ENCODE measurements at places on chromosomes 2 and 18. TPM values are rescaled to one million over a fixed set of nuclear protein-coding genes. Genes with fewer than 3 reads are reported as not detected.

GRCh38 chr2:128621074-128621473 lies 302.4 kb upstream of the HS6ST1 start:
- DNase-seq = no peak

- peak; percentile 77 for DNase-seq
Measured at GRCh38 chr2:33236482-33237385, 239.7 kb upstream of the RASGRP3 start.

SERPINB12 gene
- total RNA-seq = not detected

GALNT14 gene
- 4.6 TPM for total RNA-seq

OSBPL1A gene
- total RNA-seq = 21.5 TPM

REG1B gene
- not detected for total RNA-seq

- no peak for DNase-seq
Measured at GRCh38 chr2:164922134-164922533, 33.2 kb downstream of the SLC38A11 start.

DNA sequence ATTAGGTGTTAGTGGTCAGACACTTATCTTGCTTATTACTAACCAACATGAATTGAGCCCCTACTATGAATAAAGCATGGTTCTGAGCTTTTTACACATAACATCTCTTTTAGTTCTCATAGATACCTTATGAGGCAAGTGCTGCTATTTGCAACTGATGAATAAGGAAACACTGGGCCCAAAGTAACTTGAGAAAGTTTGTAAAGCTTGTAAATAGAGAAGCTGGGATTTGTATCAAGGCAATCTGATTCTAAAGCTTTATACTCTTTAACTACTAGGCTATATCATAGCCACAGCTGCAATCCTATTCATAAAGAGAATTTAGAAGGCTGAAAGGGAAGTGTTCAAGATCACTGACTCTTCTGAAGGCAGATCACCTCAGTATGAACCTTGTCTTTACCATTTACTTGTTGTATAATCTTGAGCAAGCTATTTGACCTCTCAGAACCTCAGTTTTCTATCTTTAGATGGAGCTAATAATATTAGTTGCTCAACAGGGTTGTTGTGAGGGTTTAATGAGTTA lies 60.4 kb downstream of the ABCB11 start:
- DNase-seq = no peak

PLCL1 gene
- total RNA-seq = 0.12 TPM

DNA sequence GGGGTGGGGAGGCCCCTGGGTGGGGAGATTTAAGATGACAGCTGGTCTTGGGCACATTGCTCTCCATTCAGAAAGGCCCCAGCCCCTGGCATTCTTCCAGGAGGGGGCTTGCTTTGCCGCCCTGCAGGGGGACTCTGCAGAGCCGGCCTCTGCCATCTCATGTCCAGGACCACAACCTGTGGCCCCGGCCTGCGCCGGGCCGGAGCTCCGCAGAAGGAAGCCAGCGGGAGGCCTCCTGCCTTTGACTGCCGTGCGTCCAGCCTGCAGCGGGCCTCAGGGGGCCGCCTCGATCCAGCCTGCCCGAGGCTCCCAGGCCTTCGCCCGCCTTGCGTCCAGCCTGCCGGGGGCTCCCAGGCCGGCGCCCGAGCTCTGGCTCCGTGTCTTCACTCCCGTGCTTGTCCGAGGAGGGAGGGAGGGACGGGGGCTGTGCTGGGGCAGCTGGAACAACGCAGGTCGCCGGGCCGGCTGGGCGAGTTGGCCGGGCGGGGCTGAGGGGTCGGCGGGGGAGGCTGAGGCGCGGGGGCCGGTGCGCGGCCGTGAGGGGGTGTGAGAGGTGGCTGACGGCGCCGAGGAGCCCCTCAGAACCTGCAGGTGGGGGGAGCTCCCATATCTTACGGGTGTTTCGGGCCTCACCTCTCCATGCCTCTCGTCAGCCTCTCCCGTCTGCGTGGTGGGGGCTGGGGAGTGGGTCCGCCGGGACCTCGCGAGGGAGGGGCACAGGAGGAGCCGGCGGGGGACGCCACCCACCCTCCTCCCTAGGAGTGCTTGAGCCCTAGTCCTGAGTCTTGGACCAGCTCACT lies 20.4 kb downstream of the GPC1 start:
- DNase-seq = no peak

DNA sequence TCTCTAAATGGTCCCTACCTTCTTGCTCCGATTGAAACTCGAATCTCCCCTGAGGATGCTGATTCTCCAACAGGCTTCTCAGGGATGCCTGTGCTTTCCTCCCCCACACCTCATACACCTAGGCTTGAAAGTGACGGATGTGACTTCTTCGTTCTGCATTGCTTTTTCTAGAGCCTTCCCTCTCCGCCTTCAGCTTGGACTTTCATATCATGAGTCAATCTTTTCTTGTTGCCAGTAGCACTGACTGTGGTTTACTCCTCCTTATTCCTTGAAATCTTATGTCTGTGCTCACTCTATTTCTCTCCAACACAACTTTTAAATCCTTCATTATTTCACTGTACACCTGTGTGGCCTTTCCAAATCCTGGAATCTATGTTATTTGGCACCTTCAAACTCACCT lies 451.4 kb downstream of the TMX3 start:
- DNase-seq = peak; percentile 43

GRCh38 chr2:49719241-49719640 lies 564.9 kb upstream of the FSHR start:
- no peak for DNase-seq

CHRND gene
- total RNA-seq = not detected

DNA sequence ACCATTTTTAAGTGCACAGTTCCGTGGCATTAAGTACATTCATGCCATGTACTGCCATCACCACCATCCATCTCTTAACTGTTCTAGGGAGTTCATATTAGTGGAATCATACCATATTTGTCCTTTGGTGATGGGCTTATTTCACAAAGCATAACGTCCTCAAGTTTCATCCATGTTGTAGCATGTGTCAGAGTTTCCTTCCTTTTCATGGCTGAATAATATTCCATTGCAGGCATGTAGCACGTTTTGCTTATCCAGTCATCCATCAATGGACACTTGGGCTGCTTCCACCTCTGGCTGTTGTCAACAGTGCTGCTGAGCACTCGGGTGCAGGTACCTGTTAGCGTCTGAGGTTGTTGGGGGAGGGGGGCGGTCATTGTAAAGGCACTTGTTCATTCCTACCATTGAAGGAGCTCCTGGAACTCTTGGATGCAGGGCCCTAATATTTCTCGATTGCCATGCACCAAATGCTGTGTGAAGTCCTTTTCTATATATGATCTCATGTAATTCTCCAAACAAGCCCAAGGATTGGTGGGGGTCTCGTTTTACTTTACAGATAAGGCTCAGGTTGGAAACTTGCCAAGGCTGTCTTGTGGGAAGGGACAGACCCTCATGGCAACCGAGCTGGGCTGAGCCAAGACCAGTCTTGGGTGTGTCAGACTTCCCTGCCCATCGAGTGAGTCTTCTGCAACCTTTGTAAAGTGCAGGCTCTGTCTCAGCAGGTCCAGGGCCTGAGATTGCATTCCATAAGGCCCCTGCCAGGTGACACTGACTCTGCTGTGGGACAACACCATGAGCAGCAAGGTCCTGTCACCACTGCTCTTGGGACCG lies 42.9 kb upstream of the SH3RF3 start:
- DNase-seq = no peak

GRCh38 chr2:120013597-120014223 lies 833 bp downstream of the EPB41L5 start:
- DNase-seq = peak; percentile 62

GRCh38 chr2:119756837-119757236 lies 2.9 kb upstream of the PTPN4 start:
- peak; percentile 80 for DNase-seq

DNA sequence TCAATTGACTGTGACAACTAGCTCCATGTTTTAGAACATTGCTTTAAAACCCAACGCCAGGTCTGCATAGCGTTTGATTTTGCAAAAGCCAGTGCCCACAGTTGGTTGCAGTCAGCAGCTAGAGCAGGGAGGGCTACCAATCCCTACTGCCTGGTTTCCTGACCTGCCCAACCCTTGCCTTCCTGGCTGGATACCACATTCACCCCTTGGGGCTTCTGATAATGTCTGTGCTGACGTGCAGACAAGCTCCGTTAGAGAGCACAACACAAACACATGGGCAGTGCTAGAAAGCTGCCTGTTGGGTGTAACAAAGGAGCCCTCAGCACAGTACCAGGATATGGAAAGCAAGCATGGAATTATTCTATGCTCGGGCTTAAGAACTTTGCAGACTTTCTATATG lies 71.4 kb upstream of the THSD7B start:
- no peak for DNase-seq

LHCGR gene
- not detected for total RNA-seq

GRCh38 chr2:167726788-167727187 lies 520.6 kb downstream of the STK39 start:
- no peak for DNase-seq

TMEM182 gene
- total RNA-seq = 5.3 TPM

HAUS1 gene
- total RNA-seq = 21.6 TPM

GRCh38 chr2:233185963-233186362 lies 65.5 kb upstream of the ATG16L1 start:
- no peak for DNase-seq

- DNase-seq = no peak
Measured at GRCh38 chr2:127423478-127423843, 5.2 kb downstream of the PROC start.

GRCh38 chr2:63000801-63001200 lies 49.8 kb upstream of the OTX1 start:
- peak; percentile 46 for DNase-seq

GRCh38 chr2:131076707-131077106 lies 16.6 kb downstream of the FAM168B start:
- DNase-seq = no peak

- peak; percentile 64 for DNase-seq
Measured at GRCh38 chr2:197707316-197708213, 2.4 kb downstream of the MARS2 start.

DNA sequence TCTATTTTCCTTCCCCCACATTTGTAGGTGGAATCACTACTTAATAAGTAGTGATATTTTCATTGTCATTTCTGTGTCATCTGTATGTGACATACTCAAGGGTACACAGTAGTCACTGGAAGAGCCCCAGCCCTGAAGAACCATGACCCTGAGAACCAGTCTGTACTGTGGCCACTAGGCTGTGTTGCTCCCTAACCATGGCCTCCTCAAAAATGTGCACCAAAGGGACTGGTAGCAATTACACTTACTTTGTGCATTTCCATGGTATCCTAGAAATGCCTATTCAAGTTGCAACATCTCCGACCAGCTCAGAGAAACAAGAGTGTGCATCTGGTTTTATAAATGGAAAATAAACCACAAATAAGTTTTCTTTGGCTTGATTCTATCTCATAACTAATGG lies 155.1 kb downstream of the DOCK10 start:
- peak; percentile 54 for DNase-seq

RTTN gene
- 55.8 TPM for total RNA-seq

L3MBTL4 gene
- not detected for total RNA-seq

GRCh38 chr18:10100196-10100595 lies 186.4 kb downstream of the VAPA start:
- no peak for DNase-seq

DNA sequence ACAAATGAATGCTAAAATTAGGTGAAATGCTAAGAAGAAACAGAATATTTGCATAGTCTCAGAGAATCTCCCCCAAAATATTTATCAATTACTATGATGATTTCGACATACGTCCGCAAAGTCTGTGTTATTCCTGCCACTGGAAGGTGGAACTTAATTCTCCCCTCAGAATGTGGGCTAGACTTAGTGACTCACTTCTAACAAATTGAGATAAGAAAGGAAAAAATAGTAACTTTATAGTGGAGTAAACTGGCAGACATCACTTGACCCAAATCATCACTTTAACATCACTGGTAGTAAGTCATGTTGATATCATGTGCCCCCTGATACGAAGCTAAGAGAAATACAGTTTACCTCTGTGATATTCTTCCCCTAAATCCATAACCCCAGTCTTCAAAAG lies 23.5 kb downstream of the HADHB start:
- DNase-seq = peak; percentile 35

UGT1A8 gene
- not detected for total RNA-seq

NYAP2 gene
- not detected for total RNA-seq

DNA sequence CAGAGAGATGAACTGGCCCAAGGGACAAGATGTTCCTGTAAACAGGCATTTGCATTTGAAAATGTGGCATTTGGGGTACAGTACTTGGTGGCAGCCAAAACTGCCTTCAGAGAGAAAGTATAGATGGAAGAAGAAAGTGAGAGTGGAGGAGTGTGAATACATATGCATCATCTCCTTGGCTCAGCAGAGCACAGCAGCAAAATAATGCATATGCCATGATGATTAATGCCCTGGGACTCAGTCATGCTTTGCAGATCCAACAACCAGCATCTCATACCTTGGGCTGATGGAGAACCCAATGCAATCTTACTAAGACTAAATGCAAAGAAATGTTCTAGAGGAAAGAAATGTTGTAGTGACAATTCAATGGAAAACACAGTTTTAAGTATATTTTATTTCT lies 29.7 kb upstream of the CYTIP start:
- no peak for DNase-seq

DNA sequence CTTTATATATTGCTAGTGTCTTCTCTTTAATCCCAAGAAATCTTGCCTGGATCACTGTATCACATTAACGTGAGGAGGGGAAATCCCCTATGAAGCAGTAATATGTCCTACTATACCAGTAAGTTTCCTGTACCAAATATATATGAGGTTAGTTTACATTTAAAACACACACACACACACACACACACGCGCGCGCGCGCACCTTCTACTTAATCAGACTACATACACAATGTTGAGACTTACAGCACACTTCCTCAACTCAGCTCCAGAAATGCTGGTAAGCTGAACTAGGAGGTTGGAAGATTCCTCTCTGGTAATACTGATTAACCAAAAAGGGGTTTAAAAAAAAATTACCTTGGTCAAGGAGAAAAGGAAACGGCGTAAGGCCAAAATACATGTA lies 49.3 kb downstream of the USP34 start:
- DNase-seq = no peak

GRCh38 chr2:134446383-134447017 lies 192.6 kb downstream of the MGAT5 start:
- peak; percentile 23 for DNase-seq

All from MCF 10A (cell line).